Activated CD4-positive, alpha-beta T cell treated with anti-CD3 and anti-CD28 coated beads, Interleukin-2, amount 10 ng/mL, durations not matched to agents 7 days and 5 days (primary cell): ENCODE measurements at places on chromosomes 3 and 15. TPM values are rescaled to one million over a fixed set of nuclear protein-coding genes. Genes with fewer than 3 reads are reported as not detected.

SAMD7 gene
- not detected for total RNA-seq

MTFMT gene
- 15.9 TPM for total RNA-seq

ARPP21 gene
- total RNA-seq: not detected

DNA sequence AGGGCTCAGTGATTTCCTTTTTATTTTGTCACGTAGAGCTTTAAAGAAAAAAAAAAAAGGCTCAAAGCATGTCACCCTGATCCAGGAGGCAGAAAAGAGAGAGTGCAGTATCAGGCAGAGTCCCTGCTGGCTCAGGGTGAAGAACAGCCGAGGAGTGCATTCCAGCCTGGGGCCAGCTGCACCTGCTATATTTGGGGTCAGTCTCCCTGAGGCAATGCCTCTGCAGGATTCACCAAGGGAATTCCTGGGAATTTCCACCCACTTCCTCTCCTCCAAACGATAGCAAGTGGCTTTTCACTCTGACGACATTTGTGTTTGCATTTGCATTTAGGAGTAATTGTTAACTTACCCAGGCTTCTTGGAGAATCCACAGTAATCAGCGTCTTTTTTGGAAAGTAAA is 202.9 kb upstream of the CTNNB1 start:
- DNase-seq: no peak

- no peak for DNase-seq
These were observed 360.5 kb upstream of the NAALADL2 start for GRCh38 chr3:174498638-174499037.

- DNase-seq: no peak
These were observed 75.1 kb upstream of the ETV5 start for GRCh38 chr3:186184021-186184420.

DNA sequence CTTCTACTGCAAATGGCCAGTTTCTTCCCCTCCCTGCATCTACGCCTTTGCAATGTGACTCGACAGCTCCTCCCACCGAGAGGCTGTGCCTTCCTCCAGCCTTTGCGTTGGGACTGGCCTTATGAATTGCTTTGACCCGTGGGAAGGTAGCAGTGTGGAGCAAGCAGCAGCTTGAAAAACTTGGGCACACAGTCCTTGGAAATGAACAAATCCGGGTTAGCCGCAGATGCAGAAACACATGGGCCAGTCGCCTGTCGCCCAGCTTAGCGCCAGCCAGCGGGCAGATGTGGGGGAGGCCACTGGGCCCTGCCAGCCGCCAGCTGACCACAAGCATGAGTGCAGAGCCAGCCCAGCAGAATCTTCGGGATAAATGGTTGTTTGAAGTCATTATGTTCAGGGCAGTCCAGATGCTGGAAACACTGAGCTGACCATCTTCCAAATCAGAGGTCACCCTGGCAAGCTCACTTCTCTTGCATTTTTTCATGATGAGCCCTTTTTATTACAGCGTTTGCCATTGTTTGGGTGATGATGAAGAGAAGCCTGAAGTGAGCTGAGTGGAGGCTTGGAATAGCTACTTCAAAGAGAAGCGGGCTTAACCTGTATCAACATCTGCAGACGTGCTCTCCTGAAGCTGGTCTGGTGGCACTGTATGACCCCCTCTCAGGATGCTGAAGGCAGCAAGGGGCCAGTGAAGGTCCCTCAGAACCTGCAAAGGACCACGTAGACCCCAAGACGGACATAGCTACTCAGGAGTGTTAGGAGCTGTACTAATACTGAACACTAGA is 9.8 kb downstream of the SELENOS start:
- no peak for DNase-seq

GRCh38 chr15:31098491-31098917 is 3.0 kb downstream of the TRPM1 start:
- no peak for DNase-seq

DNA sequence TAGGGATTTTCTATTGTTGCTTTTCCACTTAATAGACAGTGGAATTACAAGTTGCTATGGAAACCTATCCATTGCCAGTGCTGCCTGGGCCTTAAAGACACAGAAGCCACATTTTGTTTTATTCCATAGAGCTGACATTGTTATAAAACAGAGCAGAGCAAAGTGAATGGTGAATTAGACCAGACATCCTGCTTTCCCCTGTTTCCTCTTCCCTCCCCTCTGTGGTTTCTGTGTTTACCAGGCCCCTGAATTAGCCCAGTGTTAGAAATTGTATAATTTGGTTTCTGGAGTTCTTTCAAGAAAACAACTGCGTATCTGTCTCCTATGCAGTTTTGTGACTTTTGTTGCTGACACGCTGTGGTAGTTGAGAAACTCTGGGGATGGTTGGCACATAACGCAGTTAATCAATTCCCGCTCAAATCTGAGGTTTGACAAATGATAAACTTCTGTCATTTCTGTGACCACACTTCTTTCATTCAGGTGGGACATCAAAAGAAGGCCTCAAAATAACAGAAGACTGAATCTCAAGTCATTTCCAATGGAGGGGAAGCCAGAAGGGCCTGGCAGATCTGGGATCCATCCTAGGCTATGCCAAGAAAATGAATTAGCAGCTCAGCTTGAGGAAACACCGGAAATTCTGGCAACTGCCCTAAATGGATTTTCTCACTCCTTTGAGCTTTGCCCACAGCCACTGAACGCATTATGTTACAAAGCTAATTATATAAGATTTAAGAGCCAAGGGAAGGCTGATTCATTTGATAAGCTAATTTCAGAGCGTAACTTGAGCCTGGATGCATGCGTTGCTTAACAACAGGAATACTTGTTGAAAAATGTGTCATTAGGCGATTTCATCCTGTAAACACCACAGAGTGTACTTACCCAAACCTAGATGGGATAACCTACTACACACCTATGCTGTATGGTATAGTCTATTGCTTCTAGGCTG is 46.9 kb downstream of the NR1D2 start:
- no peak for DNase-seq

DNA sequence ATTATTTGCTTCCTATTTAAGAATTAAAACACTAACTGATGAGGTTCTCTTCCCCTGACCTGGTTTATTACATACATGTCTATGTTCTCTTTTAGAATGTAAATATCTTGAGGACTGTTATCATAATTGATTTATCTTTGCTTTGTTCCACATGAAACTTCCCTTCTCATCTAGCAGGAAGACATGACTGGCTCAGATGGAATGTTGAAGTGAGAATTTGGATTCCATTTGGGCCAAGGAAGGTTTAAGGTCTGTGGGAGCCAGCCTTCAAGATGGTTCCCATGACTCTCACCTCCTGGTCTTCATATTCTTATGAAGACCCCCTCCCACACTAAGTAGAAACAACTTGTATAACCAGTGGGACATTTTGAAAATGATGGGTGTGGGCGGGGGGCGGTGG is 222.2 kb upstream of the GADL1 start:
- no peak for DNase-seq
